ENCODE measurements at places on chromosomes 3 and 15. TPM values are rescaled to one million over a fixed set of nuclear protein-coding genes. Genes with fewer than 3 reads are reported as not detected.

GRCh38 chr15:39960411-39960810 lies 26.5 kb downstream of the EIF2AK4 start:
- no peak overlapping the region for H3K27ac ChIP-seq
- H3K27me3 ChIP-seq, result no peaks in the 10 kb centered on the region
- DNase-seq, result no peak
- H3K4me3 ChIP-seq, result no peak overlapping the region

GRCh38 chr15:66706840-66707239 lies 4.8 kb downstream of the SMAD6 start:
- peak overlapping the region; percentile 75 for H3K27ac ChIP-seq
- H3K27me3 ChIP-seq, result no peaks in the 10 kb centered on the region
- DNase-seq, result no peak
- peaks cover 64% of the 10 kb centered on the region for H3K4me1 ChIP-seq
- H3K36me3 ChIP-seq, result no peaks in the 10 kb centered on the region
- H3K4me3 ChIP-seq, result peak overlapping the region; percentile 84

- no peaks in the 10 kb centered on the region for H3K27me3 ChIP-seq
- H3K4me1 ChIP-seq, result no peaks in the 10 kb centered on the region
- peaks cover 60% of the 10 kb centered on the region for H3K36me3 ChIP-seq
- no peak overlapping the region for H3K27ac ChIP-seq
These were observed 3.7 kb downstream of the C15orf62 start for GRCh38 chr15:40773496-40773895.

GRCh38 chr3:60992395-60992794 lies 258.9 kb downstream of the FHIT start:
- H3K4me3 ChIP-seq, result no peak overlapping the region
- H3K27ac ChIP-seq, result no peak overlapping the region
- no peaks in the 10 kb centered on the region for H3K27me3 ChIP-seq
- H3K4me1 ChIP-seq, result no peaks in the 10 kb centered on the region
- H3K36me3 ChIP-seq, result no peaks in the 10 kb centered on the region

SLC28A2 gene
- total RNA-seq, result not detected
